Activated naive CD4-positive, alpha-beta T cell treated with anti-CD3 and anti-CD28 coated beads for 36 hours (primary cell): ENCODE measurements at places on chromosomes 3 and 15. TPM values are rescaled to one million over a fixed set of nuclear protein-coding genes. Genes with fewer than 3 reads are reported as not detected.

Gene CYP1A1
- total RNA-seq = 0.12 TPM

Gene KBTBD12
- total RNA-seq = not detected

- peaks cover 11% of the 10 kb centered on the region for H3K27me3 ChIP-seq
- no peaks in the 10 kb centered on the region for H3K4me1 ChIP-seq
Observed at GRCh38 chr15:96720251-96720650, 389.8 kb downstream of the NR2F2 start.

Gene RBP2
- total RNA-seq = not detected

DNA sequence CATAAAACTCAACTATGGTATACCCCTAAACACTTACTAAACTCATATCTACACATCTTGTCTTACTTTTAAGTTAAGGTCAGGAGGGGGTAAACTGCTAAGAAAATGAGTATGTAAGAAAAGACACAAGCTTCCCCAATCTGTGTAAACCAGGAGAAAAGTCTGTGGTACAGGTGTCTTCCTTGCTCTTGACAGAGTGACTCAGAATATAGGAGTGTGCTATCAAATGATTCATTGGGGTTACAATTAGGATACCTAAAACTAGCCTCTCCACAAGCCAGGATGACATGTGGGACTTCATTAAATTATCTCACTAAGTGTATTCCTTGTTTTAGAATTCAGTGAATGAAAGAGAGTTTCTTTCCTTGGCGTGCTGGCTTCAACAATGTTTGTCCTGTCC, 274.8 kb downstream of the BBX start:
- no peak overlapping the region for H3K4me3 ChIP-seq
- H3K4me1 ChIP-seq = peaks cover 6% of the 10 kb centered on the region
- peaks cover 21% of the 10 kb centered on the region for H3K36me3 ChIP-seq
- no peak for DNase-seq
- H3K27me3 ChIP-seq = no peaks in the 10 kb centered on the region

GRCh38 chr15:92683511-92683834, 27.9 kb upstream of the FAM174B start:
- H3K27me3 ChIP-seq = peaks cover 3% of the 10 kb centered on the region
- H3K27ac ChIP-seq = no peak overlapping the region
- H3K4me1 ChIP-seq = no peaks in the 10 kb centered on the region
- no peak overlapping the region for H3K4me3 ChIP-seq
